Neuronal stem cell (in vitro differentiated cells): ENCODE measurements at places on chromosomes 11 and 22.
A peak's percentile ranks its signal among the peaks of the same experiment; 100 is the strongest.

- H3K4me1 ChIP-seq = no peaks in the 10 kb centered on the region
- H3K4me3 ChIP-seq = no peak overlapping the region
- DNase-seq = no peak
- no peaks in the 10 kb centered on the region for H3K27me3 ChIP-seq
Measured at GRCh38 chr11:107203656-107204055, 185.4 kb upstream of the GUCY1A2 start.

DNA sequence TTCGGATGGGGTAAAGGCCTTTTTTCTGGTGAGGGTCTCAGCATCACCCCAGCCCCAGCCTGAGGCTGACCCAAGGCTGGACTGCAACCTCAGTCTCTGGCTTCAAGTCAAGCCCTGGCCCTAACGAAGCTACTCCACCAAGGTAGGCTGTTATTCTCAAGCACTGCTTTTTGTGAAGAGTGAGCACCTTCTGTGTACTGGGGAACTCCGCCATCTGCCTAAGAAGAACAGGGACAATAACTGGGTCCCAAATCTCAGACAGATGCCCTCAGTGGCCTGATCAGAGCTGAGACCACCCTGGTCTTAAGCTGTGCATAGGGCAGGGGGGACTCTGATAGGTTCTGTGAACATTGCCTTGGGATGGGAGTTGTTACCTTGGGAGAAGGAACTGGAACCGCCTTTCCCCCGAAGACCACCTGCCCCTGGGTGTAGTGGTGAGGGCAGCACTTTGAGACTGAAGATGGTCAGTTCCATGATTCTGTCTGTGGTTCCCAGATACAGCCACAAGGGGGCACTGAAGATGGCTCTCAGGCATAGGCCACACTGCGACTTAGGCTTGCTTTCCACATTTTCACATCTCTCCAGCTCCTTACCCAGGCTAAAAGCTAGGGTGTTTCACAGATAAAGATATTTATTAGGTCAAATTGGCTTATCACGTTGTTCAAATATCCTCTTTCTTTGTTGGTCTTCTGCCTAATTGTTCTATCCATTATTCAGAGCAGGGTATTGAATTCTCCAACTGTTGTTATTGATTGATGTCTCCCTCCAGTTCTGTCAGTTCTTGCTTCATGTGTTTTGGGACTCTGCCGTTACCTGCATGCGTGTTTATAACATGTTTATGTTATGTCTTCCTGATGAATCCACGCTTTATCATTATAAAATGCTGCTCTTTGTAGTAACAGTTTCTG is 11.8 kb upstream of the UVRAG start:
- H3K27ac ChIP-seq = no peak overlapping the region
- H3K27me3 ChIP-seq = no peaks in the 10 kb centered on the region
- no peak overlapping the region for H3K4me3 ChIP-seq
- H3K36me3 ChIP-seq = no peaks in the 10 kb centered on the region
- no peaks in the 10 kb centered on the region for H3K4me1 ChIP-seq
- DNase-seq = peak; percentile 75

GRCh38 chr11:116727990-116728389 is 44.8 kb downstream of the BUD13 start:
- no peak overlapping the region for H3K4me3 ChIP-seq
- peaks cover 34% of the 10 kb centered on the region for H3K4me1 ChIP-seq
- no peak overlapping the region for H3K27ac ChIP-seq
- no peak for DNase-seq

DNA sequence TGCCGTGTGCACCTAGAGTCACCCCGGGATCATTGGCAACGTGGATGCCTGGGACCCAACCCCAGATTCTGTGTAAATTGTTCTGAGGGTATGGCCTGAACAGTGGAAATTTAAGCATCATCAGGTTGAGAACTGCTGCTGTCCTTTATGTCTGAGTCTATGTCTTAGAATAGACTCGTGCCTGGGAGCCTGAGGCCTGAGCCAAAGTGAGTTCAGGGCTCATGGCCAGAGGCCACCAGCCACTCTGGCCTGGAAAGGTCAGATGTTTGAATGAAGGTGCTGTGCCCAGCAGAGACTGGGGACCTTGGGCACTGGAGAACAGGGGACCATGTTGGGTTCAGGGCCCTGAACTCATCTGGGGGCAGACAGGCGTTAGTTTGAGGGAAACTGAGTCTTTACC is 91.1 kb downstream of the MYO18B start:
- DNase-seq = no peak
- H3K27me3 ChIP-seq = no peaks in the 10 kb centered on the region
- no peak overlapping the region for H3K27ac ChIP-seq
- no peaks in the 10 kb centered on the region for H3K4me1 ChIP-seq
- no peak overlapping the region for H3K4me3 ChIP-seq

DNA sequence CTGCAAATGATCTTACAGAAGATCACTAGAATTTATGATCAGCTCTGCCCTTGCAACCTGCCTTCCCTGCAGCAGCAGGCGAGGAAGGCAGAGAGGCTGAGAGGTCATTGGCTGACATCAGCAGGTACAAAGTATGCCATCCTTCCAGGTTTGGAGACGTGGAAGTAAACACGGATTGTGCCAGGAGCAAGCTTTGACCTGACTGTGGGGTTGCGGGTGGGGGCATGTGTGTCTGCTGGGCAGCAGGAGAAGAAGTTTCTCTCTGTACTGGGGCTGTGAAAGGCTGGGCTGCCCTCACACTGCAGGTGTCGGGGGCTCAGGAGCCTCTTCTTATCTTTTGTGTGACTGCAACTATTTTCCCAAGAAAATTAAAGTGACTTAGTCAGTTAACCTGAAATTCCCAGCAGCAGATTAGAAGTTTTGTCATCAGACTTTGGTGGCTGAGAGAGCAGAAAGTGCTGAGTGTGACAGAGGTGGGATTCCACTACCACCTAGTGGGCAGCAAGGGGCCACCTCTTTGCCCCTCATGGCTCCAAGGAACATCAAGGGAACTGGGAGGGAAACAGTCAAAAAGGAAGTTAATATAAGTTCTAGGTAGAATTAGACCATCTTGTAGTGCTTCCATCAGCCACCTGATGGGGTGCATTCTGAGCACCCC is 565.9 kb downstream of the ETS1 start:
- no peak overlapping the region for H3K27ac ChIP-seq
- no peak overlapping the region for H3K4me3 ChIP-seq
- H3K4me1 ChIP-seq = peaks cover 7% of the 10 kb centered on the region
- H3K36me3 ChIP-seq = no peaks in the 10 kb centered on the region
- H3K27me3 ChIP-seq = no peaks in the 10 kb centered on the region

DNA sequence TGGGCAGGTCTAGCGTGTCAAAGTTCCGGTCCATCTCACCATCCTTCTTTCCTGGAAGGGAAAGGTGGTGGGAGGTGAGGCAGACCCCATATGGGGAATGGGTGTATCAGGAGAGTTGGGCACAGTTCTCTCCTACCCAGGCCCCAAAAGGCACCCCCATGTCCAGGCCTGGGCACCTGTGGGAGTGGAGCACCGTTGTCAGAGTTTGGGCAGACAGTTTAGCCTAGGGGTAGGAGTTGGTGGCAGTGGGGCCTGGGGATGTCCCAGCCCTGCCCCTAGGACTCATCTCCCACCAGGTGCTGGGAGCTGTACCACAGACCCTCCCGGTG is 34.1 kb upstream of the TXNRD2 start:
- H3K4me3 ChIP-seq = no peak overlapping the region
- peaks cover 91% of the 10 kb centered on the region for H3K36me3 ChIP-seq
- H3K4me1 ChIP-seq = peaks cover 17% of the 10 kb centered on the region
- H3K27ac ChIP-seq = no peak overlapping the region
- DNase-seq = no peak

DNA sequence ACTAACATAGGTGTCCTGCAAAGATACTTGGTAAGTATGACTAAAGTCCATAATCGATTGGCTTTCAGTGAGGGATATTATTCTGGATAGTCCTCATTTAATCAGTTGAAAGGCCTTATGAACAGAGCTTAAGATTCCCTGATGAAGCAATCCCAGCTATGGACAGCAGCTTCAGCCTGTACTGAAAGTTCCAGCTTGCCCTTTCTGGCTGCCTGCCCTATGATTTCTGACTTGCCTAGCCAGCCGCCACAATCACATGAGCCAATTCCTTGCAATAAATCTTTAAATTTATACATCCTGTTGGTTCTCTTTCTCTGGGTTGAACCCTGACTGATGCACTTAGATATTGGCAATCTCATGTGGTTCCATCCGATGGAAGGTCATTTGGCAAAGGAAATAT is 759.0 kb upstream of the API5 start:
- DNase-seq = no peak
- no peak overlapping the region for H3K4me3 ChIP-seq

GRCh38 chr11:59436169-59436568 is at the start of gene OR5A1:
Gene OR5A1 (plus strand): TSS chr11:59436469. CDS start chr11:59443169, 6,700 bp downstream.
- H3K4me1 ChIP-seq = no peaks in the 10 kb centered on the region
- no peak within 1 kb of the TSS for H3K4me3 ChIP-seq
- DNase-seq = no peak
- H3K27me3 ChIP-seq = no peaks in the 10 kb centered on the region
- H3K36me3 ChIP-seq = no peaks in the 10 kb centered on the region

DNA sequence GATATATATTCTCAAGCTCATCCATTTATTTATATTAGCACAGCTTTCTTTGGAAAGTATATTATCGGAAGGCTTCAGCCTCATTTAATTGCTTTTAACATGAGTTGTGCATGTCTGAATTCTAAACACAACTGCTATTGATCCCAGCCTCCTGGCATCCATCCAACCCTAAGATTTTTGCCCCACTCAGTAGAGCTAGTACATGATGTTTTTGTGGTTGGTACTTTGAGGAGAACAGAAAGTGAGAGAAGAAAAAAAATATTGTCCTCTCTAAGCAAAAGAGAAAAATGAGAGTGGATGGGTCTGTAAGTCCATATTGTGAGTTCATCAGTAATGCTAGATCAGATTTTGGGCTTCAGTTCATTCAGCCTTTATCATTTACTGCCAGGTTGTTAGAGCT is 198.7 kb downstream of the DDX10 start:
- H3K27ac ChIP-seq = no peak overlapping the region
- no peaks in the 10 kb centered on the region for H3K27me3 ChIP-seq
- H3K4me3 ChIP-seq = no peak overlapping the region
- no peak for DNase-seq
- no peaks in the 10 kb centered on the region for H3K36me3 ChIP-seq
- no peaks in the 10 kb centered on the region for H3K4me1 ChIP-seq

DNA sequence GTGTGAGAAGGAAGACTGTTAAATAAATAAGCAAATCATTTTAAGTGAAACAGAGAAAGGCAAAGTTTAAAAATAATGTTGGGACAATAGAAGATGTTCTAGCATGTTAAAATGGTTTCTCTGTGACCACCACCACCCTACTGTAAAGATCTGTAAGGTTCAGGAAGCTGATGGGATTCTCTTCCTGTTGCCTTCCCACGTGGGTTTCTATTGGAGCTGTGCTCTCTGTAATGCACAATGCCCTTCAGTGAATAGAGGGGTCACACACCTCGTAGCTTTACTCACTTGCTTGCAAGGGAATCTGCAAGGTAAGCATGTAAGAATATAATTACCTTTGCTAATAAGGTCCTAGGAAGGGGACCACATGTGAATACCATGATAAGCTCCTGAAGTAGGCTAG is 170.5 kb downstream of the CASP12 start:
- DNase-seq = no peak
- H3K27me3 ChIP-seq = no peaks in the 10 kb centered on the region
- no peak overlapping the region for H3K4me3 ChIP-seq
- H3K4me1 ChIP-seq = no peaks in the 10 kb centered on the region
- no peak overlapping the region for H3K27ac ChIP-seq
- H3K36me3 ChIP-seq = no peaks in the 10 kb centered on the region

- H3K4me3 ChIP-seq = no peak overlapping the region
- H3K27me3 ChIP-seq = no peaks in the 10 kb centered on the region
- no peaks in the 10 kb centered on the region for H3K4me1 ChIP-seq
- DNase-seq = no peak
- H3K36me3 ChIP-seq = peaks cover 91% of the 10 kb centered on the region
Measured at GRCh38 chr11:20081336-20081735, 78.9 kb downstream of the DBX1 start.

GRCh38 chr11:96114178-96115064 is 190.5 kb upstream of the MTMR2 start:
- no peaks in the 10 kb centered on the region for H3K27me3 ChIP-seq
- no peak overlapping the region for H3K4me3 ChIP-seq
- H3K36me3 ChIP-seq = no peaks in the 10 kb centered on the region

- no peak for DNase-seq
- no peak overlapping the region for H3K27ac ChIP-seq
- H3K27me3 ChIP-seq = no peaks in the 10 kb centered on the region
- no peak overlapping the region for H3K4me3 ChIP-seq
- no peaks in the 10 kb centered on the region for H3K36me3 ChIP-seq
- no peaks in the 10 kb centered on the region for H3K4me1 ChIP-seq
Measured at GRCh38 chr11:81569999-81570398, 1163.7 kb downstream of the FAM181B start.

- H3K4me3 ChIP-seq = no peak overlapping the region
- no peaks in the 10 kb centered on the region for H3K27me3 ChIP-seq
- H3K4me1 ChIP-seq = peaks cover 33% of the 10 kb centered on the region
- H3K36me3 ChIP-seq = no peaks in the 10 kb centered on the region
- no peak overlapping the region for H3K27ac ChIP-seq
- DNase-seq = peak; percentile 67
Measured at GRCh38 chr22:42275970-42276369, 5.5 kb upstream of the TCF20 start.

GRCh38 chr22:23709107-23709506 is 18.3 kb downstream of the RGL4 start:
- DNase-seq = no peak
- peaks cover 36% of the 10 kb centered on the region for H3K36me3 ChIP-seq
- H3K27ac ChIP-seq = no peak overlapping the region
- no peaks in the 10 kb centered on the region for H3K4me1 ChIP-seq
- H3K27me3 ChIP-seq = no peaks in the 10 kb centered on the region

DNA sequence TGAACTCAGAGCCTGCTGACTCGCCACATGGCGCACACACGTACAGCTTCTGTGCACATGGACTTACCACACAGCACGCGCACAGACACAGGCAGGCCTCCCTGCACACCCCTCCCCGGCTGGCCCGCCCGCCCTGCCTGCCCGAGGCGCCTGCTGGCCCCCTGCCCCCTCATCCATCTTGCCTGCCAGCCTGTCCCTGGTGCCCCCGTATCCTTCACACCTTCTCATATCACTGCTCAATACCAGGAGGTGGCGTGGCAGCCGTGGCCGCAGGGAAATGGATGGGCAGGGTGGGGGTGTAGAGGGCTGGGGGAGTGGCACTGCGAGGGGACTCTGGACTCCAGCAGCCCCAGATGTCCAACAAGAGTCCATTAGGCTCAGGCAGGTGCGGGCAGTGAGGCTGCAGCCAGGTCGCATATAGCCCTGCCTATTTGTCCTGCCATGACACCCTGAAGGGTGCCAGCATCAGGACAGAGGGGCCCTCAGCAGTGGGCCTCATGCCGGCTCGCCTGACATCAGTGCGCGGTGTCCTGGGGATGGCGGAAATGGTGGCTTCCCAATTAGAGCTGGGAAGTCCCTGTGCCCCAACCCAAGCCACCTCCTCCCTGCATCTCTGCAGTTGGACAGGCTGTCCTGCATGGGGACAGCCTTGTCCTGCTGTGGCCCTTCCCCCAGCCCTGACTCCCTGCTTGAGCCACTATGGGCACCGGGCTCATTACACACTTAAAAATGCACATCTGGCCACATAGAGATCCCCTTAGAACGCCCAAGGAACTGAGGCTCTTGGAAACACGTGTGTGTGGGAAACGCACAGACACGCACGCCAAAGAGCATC is 2.0 kb upstream of the TBX10 start:
- no peak overlapping the region for H3K4me3 ChIP-seq
- peaks cover 2% of the 10 kb centered on the region for H3K4me1 ChIP-seq
- H3K36me3 ChIP-seq = no peaks in the 10 kb centered on the region
- DNase-seq = no peak
- H3K27me3 ChIP-seq = no peaks in the 10 kb centered on the region
- no peak overlapping the region for H3K27ac ChIP-seq
